Activated CD4-positive, alpha-beta memory T cell treated with anti-CD3 and anti-CD28 coated beads for 36 hours (primary cell): ENCODE measurements at places on chromosomes 1 and 21.

- no peaks in the 10 kb centered on the region for H3K36me3 ChIP-seq
- H3K4me3 ChIP-seq, result no peak overlapping the region
- DNase-seq, result peak; percentile 5
- H3K27me3 ChIP-seq, result no peaks in the 10 kb centered on the region
Measured at GRCh38 chr1:109767637-109768334, 4.1 kb upstream of the EPS8L3 start.

- H3K4me1 ChIP-seq, result no peaks in the 10 kb centered on the region
- no peak overlapping the region for H3K4me3 ChIP-seq
- no peaks in the 10 kb centered on the region for H3K36me3 ChIP-seq
- no peak for DNase-seq
- H3K27me3 ChIP-seq, result peaks cover 2% of the 10 kb centered on the region
- no peak overlapping the region for H3K27ac ChIP-seq
Measured at GRCh38 chr1:239931341-239931740, 160.3 kb upstream of the FMN2 start.

DNA sequence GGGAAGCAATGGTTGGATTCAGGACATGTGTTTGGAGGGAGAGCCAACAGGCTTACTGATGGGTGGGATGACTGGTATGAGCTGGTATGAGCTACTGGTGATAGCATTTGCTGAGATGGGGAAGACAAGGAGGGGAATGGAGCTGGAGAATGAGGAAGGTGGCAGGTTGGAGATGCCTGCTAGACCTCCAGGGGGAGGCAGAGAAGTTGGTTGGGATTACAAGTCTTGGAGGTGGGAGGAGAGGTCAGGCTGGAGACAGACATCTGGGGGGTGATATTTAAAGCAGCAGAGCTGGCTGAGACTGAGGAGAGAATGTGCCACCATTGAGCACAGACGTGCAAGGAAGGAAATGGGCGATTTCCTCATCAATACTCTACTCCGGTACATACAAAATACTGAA, 31.8 kb upstream of the ENO1 start:
- DNase-seq, result no peak
- no peak overlapping the region for H3K4me3 ChIP-seq

DNA sequence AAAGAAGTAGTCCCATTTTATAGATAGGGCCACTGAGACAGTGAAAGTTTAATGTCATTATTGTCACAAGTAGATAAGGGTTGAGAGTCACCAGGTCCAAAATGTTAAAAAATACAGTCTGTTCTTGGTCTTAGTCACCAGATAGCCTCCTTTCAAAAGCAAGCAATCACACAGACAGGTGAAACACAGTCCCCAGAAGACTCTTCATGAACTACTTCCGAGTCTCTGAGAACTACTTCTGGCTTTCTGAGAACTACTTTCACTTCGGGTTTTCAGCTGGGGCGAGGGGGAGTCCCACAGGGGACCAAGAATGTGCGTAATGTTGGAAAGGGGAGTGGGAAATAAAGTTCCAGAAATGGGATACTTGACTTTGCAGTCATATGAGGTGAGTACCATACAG, 143.2 kb downstream of the HHIPL2 start:
- H3K36me3 ChIP-seq, result peaks cover 10% of the 10 kb centered on the region
- H3K27ac ChIP-seq, result no peak overlapping the region
- H3K4me1 ChIP-seq, result peaks cover 6% of the 10 kb centered on the region
- H3K27me3 ChIP-seq, result no peaks in the 10 kb centered on the region

DNA sequence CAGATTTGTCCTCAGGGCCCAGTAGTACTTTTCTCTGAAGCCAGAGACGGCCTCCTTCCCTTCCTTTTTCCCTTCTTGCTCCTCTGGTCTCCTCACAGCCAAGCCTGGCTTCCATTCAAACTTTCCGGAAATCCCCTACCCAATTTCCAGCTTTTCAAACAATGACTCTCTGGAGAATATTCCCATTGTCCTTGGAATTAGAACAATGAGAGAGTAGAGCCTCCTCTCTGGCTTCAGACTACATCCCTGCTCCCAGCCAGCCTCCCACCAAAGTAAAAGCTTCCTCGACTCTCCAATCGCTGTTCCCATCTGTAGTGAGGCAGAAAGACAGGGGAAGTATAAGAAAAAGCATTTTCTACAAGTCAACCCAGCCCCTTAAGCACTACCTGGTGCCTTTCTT, 77.7 kb upstream of the SOX13 start:
- no peak for DNase-seq
- H3K27ac ChIP-seq, result no peak overlapping the region
- peaks cover 2% of the 10 kb centered on the region for H3K36me3 ChIP-seq
- H3K4me3 ChIP-seq, result no peak overlapping the region
- H3K4me1 ChIP-seq, result no peaks in the 10 kb centered on the region
